Anterior cingulate cortex (tissue), 58 donors: ENCODE measurements at places on chromosomes 11 and 22.

GRCh38 chr11:110488446-110488845, 58.7 kb downstream of the FDX1 start:
- no peak for DNase-seq

- DNase-seq, result no peak
These were observed 1005.0 kb downstream of the TBC1D22A start for GRCh38 chr22:47767403-47767802.

- DNase-seq, result no peak
These were observed 65.5 kb downstream of the RPUSD4 start for GRCh38 chr11:126145954-126146353.

DNA sequence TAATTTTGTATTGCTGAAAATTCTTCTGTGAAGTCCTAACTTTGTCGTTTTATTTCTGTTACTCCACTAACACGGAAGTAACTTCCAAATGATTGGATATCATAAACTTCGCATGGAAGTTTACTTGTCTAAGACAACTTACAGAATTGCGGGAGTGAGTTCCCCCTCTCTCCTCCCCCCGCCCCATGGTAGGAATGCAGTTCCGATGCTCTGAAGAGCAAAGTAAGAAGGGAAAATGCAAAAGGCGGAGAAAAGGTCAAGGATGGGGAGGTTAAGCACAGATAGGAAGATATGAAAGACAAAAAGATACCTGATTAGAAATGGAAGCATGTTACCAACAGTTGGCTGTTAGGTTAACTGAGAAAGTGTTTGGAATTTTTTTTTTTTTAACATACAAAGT, 1.3 kb downstream of the EIF3M start:
- DNase-seq, result no peak

DNA sequence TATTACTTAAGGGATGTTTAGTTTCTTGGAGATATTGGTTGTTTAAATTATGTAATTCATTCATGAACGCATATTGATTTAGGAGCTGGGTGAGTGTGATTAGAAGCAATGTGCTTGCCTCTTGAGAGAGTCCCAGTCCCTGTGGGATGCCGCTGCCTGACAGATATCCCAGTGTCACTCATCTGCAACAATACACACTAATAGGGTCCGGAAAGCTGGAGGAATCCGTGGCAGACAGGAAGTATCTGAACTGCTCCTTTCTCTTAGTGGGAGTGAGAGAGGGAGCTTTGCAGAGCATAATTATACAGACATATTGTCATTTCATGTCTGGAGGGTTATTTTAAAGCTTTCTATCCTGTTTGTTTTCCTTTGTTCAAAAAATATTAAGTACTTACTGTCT, 17.4 kb downstream of the AMOTL1 start:
- no peak for DNase-seq

DNA sequence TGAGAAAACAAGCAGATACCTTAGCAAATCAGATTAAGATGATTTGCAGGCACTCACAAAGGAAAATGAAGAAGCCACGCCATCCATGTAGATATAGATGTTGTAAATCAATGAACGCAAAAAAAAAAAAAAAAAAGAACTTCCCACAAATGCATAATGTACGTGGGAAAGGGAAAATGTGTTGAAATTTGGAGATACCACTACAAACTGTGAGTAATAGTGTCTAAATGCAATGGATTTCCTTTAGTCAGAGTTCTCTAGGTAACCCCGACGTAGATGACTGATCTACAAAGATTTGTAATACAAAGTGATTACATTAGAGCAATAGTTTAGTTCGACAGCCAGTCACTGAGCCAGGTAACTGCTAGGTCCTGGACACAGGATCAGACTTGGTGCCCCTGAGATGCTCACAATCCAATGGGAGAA, 783 bp upstream of the ANKRD54 start:
- no peak for DNase-seq

DNA sequence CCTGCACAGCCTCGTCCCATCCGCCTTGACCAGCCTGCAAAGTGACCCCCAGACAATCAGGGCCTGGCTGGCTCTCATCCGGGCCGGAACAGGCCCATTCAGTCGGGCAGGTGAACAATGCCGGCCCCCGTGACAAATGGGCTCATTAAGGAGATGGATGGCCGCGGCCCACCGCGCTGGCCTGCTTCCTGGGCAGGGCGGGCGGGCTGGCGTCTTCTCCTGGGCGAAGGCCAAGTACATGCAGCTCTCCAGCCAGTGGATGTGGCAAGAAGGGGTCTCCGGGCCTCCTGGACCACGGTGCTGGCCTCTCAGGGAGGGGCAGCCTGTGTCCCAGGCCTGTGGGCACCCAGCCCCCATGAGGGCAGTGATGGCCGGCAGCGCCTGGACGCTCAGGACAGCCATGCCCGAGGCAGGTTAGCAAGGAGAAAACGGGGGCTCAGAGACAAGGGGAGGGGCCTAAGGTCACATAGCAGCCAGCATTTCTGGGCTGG, 1022.8 kb downstream of the BRD1 start:
- no peak for DNase-seq

DNA sequence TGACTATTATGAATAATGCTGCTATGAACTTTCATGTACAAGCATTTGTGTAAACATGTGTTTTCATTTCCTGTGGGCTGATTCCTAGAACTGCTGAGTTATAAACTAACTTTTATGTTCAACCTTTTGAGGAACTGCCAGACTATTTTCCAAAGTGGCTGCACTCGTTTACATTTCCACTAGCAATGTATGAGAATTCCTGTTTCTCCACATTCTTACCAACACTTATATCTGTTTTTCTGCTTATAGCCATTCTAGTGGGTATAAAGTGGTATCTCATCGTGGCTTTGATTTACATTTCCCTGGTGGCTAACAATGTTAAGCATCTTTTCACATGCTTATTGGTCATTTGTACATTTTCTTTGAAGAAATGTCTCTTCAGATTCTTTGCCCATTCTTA, 35.2 kb upstream of the SCUBE2 start:
- no peak for DNase-seq

DNA sequence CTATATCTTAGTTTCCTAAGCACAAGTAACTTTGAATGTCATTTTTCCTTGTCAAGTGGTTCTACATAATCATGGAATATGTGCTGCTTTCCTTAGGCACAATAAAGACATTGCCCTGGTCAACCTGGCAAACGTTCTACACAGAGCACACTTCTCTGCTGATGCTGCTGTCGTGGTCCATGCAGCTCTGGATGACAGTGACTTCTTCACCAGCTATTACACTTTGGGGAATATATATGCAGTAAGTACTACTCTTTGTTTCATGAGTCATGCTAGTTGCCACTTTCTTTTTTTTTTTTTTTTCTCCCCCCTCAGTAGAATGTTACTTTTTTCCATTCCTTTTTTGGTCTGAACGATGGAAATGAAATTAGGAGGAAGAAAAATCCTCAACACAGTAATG, 38.5 kb downstream of the TTC17 start:
- no peak for DNase-seq

DNA sequence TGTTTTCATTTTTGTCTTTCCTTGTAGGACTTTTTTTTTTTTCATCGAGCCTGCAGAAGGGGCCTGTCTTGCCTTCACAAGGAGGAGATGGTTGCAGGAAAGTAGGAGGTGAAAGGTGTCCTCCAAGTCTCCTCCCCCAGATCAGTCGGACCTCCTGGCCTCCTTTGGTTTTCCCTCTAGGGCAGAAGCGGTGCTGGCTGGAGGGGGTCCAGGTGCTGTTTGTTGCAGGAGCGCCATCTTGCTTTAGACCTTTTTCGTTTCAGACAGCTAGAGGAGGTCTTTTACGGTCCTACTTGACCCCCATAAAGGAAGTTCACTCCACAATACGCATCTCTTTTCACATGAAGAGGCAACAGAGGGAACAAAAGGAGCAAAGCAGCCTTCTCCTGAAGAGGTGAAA, 66.0 kb downstream of the ZBTB16 start:
- DNase-seq, result no peak

DNA sequence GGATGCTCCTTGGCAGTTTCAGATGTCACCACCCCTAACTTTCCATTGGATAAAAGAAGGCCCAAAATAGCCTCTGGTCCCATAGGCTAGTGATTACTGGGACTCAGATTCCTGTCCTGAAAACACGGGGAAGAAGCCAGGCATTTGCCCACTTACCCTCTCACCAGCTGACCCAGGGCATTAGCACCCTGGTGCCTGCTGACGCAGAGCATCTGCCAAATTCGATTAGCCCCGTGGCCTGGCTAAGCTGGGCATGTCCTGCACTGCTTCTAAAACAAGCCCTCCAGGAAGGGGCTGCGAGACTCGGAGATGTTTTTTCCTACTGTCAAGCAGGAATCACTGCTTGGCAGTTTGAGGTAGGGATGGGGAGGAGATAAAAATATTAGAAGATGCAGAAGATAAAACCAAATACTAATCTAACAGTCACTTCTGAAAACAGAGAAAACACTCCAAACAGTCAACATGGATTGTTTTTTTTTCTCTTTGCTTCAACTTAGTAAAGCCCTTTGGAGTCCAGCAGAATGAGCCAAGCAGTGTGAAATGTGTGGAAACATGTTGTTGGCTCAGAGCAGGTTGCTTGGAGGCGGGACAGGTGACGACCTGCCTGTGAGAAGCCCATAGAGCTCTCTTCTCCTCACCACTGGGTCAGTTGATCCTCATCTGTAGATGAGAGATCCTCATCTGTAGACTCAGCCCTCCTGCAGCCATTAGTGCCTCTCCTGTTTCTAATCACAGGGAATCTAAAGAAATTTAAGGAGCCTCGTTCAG, 54.0 kb downstream of the BDNF start:
- no peak for DNase-seq

DNA sequence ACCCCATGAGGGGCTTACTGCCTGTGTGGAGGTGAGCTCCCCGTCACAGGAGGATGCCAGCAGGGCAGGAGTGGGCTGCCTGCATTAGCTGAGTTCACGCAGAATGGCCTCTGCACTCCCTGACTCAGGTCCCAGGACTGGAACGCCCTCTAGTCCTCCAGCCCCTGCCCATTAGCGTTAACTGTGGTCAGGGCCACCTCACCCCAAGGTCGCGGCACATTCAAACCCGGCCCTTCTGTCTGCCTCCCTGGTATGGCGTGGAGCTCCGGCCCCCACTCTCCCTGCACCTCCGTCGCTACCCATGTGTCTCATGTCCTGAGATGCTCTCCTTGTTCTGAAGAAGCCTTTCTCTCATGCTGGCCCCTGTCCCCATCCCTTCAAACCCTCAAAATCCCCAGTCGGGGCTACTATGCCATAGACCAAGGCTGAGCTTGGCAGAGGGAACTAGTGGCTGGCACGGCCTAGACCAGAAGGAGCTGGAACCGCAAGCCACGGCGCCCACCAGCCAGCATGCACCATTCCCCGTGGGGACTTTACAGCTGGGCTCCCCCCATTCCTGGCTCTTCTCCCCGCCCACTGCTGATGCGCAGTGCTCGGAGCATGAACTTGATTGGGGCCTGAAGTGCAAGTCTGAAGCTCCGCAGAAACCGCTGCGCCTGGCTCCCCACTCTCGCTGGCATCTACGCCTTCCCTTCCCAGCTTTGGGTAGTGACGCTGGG, 79.5 kb upstream of the RTL6 start:
- no peak for DNase-seq

DNA sequence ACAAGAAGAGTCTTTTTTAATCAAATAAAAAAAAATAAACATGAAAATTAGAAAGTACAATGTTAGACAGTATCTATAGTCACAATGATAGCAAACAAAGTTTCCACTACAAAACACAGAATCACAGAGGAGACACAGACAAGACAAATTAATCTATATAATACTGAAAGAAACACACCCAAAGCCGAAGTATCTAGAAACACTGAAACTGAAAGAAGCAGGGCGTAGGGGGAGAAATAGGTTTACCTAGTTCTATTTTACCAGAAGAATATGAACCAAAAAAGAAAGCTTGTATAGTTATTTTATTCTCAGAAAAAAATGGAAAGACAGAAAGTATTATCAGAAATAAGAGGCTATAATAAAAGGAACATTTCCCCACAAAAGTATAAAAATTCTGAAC, 27.1 kb upstream of the NUP50 start:
- DNase-seq, result no peak

DNA sequence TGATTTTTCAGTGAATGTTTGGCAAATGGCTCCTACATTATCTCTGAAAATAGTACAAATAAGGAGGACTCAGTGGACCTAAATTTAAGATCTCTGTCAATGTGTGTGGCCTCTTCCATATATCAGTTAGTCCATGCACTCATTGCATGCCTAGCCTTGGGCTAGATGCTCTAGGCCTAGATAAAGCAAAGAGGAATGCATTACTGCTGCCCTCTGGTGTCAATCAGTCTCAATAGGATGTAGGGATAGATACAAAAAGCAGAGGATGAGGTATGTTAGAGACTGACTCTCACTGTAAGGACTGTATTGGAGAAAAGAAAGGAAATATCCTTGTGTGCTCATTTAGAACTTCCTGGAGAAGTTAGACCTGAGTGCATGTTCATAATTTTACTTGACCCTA, 42.0 kb downstream of the MS4A2 start:
- no peak for DNase-seq

GRCh38 chr11:60902625-60903024, 3.8 kb downstream of the PRPF19 start:
- no peak for DNase-seq

DNA sequence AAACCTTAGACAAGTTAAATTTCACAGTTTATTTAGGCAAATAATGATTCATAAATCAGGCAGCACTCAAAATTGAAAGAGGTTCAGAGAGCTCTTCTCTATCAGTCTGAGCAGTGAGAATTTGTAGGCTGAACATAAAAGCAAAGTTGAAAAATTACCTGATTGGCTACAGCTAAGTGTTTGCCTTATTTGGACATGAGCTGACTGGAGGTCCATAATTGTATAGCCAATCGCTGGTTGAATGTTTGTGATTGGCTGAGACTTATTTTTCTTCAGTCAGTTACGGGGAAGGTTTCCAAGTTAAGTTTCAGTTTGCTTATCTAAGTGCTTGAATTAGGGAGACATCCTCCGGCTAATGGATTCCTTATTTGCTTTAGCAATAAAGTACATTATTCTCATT, 527.5 kb downstream of the CNTN5 start:
- DNase-seq, result no peak

- no peak for DNase-seq
These were observed 10.2 kb downstream of the BCR start for GRCh38 chr22:23190526-23190925.

GRCh38 chr11:125404157-125404810, 91.8 kb downstream of the FEZ1 start:
- DNase-seq, result no peak

- no peak for DNase-seq
These were observed 8.9 kb downstream of the TOM1 start for GRCh38 chr22:35308480-35309021.

GRCh38 chr11:108122166-108122628, 830 bp downstream of the ACAT1 start:
- no peak for DNase-seq
